Activated T-helper 1 cell treated with anti-CD3 and anti-CD28 coated beads, Interleukin-2, amount 50 U/mL, for 16 hours (primary cell): ENCODE measurements at places on chromosomes 3 and 15.

- no peak for DNase-seq
These were observed 101.6 kb downstream of the LRTM1 start for GRCh38 chr3:54826251-54826691.

GRCh38 chr15:69748576-69749185 is 296.1 kb downstream of the RPLP1 start:
- no peak for DNase-seq

DNA sequence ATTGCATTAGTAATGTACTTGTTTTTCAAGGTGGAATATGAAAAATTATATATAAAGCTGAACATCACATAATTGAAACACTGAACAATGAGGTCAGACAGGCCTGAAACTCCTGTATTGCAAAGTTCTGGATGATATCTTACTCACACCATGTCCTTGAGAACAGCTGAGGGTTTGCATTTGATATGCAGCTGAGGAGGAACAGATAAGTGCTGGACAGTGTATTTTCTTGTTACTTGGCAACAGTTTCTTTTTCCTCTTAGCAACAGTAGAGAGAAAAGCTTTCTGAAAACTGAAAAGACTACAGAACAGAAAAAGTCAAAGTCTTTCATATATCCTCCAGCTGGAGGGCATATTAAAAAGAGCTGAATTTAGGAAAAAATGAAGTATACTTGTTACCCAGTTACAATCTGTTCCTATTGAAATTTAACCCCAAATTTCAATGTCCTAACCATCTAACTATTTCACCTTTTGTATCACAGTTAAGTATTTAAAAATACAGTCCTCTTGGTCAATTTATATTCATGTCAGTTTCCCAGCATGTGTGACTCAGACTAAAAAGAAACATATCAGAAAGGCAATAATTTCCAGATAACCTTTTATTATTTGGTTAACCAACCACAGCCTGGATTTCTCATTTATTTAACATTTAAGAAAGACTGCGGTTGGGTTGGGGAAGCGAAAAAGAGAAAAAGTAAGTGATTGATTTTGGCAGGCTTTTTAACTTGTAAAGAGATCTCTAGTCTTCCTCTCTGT is 733.0 kb upstream of the DPPA4 start:
- no peak for DNase-seq

DNA sequence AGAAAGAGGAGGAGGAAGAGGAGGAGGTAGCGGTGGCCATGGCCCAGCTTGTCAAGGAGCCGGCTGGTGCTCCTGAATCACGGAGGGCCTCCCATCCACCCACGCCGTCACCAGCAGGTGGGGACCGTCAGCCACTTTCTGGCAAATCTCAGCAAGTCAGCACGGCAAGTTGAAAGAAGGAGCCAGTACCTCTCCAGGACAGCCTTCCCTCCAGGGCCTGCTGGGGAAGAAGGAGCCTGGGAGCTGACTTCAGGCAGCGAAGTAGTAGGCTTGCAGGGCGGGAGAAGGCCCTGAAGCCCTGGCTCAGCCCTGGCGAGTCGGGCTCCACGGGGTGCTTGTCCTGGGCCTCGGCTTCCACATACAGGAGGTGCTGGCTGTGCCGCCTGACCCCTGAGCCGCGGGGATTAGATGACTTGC is 99.2 kb upstream of the TRPM1 start:
- DNase-seq = peak; percentile 43

- no peak for DNase-seq
These were observed 4.7 kb downstream of the IP6K1 start for GRCh38 chr3:49781415-49782199.

- DNase-seq = no peak
These were observed 30.2 kb upstream of the CRBN start for GRCh38 chr3:3209714-3210113.

GRCh38 chr15:73959012-73959581 is 32.8 kb downstream of the LOXL1 start:
- DNase-seq = no peak

DNA sequence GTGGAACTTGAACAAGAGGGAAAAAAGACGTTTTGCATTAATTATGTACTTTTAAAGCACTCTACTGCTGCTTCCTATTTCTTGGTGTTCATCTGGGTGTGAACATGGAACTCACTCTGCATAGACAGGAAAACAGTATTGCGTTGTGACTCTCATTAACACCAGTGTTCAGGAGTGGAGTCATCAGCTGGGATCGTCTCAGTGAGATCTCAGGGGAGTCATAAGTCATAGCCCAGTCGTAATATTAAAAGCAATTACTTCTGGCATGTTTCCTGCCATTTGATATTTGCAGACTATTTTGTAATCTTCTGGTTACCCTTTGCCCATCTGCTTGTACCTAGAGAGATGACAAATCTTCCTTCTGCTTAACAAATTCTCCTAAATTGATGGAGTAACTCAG is 462.0 kb upstream of the ATP11B start:
- DNase-seq = no peak

- peak; percentile 14 for DNase-seq
These were observed 57.9 kb downstream of the RPL22L1 start for GRCh38 chr3:170811928-170812591.

DNA sequence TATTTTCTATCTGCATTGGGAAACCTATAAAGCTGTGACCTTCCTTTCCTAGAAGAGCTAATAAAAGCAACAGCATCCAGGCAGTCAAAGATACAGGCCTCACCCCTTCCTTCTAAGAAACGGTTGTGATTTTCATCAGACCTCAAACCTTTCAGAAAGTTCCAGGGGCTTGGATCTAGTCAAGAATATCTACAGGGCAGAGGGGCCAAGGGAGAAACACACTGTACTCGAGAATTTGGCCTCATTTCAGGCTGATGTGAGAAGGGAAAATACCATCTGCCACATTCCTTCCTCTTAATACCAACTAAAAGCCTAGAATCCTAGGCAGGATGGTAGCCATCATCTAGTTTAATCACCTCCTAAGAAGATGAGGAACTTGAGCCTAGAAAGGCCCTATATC is 24.5 kb upstream of the BCL6 start:
- no peak for DNase-seq

GRCh38 chr3:154085071-154085470 is 36.1 kb upstream of the ARHGEF26 start:
- no peak for DNase-seq

DNA sequence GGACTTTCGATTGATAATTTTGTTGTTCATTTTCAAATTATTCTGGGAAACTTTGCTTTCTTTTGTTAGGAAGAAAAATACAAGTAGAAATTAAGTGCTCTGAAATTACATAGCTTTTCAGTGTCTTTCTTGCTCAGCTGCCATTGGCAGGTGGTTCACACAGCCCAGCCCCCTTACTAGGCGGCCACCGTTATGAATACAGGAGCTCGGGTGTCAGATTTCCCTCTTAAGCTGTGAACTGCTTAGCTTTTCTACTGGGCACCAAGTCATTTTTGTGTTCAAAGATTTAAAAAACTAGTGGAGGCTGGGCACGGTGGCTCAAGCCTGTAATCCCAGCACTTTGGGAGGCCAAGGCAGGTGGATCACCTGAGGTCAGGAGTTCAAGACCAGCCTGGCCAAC is 55.2 kb downstream of the HMG20A start:
- no peak for DNase-seq

DNA sequence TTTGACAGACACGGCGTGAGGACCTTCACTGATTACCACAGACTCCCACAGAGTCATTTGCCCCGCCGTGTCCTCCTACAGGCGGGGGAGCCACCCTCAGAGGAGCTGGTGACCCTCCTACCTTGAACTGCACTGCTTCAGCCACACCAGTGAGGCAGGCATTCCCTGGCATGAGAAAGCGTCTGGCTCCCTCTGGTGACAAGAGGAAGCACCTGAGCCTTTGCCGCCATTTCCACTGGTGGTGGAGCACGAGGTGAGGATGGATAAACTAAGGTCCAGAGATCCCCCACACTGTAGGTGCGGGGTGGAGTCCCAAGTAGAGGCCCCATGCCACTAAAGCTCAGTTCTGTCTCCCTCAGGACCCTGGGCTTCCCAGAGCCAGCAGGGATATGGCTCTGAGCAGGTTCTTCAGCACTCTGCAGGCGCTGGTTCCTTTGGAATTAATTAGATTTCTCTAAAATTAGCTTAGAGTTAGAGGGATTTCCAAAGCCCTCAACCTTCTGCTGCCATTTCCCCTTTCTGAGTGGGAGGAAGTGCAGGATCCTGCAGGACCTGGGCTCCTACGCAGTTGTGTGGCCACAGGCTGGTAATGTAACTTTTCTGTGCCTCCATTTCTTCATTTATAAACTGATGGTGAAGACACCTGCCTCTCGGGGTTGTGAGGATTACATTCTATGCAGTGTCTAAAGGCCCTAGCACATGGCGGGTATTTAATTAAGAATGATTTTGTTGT is 224.0 kb downstream of the SLCO3A1 start:
- DNase-seq = peak; percentile 36

DNA sequence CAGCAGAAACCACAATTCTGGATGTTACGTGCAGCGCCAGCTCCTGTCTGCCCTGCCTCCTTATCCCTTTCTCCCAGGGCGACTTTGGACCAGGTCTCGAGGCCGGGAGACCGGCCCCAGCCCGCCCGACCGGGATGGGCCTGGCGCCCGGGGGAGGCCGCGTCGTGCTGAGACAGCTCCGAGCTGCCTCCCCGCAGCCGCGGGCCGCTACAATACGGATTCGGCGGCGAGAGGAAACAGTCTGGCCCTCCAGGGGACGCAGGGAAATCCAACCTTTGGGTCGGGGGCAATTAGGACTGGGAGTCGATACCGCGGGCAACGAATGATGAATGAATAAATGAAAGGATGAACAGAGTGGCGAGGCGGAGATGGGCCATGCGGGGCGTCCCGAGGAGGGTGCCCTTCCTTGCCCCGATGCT is 537 bp downstream of the GRAMD2A start:
- no peak for DNase-seq

GRCh38 chr3:159892171-159892795 is 96.4 kb upstream of the IL12A start:
- DNase-seq = no peak

- no peak for DNase-seq
These were observed 29.0 kb downstream of the CCDC12 start for GRCh38 chr3:46947546-46947901.

GRCh38 chr3:103025880-103026279 is 591.1 kb downstream of the ZPLD1 start:
- no peak for DNase-seq

DNA sequence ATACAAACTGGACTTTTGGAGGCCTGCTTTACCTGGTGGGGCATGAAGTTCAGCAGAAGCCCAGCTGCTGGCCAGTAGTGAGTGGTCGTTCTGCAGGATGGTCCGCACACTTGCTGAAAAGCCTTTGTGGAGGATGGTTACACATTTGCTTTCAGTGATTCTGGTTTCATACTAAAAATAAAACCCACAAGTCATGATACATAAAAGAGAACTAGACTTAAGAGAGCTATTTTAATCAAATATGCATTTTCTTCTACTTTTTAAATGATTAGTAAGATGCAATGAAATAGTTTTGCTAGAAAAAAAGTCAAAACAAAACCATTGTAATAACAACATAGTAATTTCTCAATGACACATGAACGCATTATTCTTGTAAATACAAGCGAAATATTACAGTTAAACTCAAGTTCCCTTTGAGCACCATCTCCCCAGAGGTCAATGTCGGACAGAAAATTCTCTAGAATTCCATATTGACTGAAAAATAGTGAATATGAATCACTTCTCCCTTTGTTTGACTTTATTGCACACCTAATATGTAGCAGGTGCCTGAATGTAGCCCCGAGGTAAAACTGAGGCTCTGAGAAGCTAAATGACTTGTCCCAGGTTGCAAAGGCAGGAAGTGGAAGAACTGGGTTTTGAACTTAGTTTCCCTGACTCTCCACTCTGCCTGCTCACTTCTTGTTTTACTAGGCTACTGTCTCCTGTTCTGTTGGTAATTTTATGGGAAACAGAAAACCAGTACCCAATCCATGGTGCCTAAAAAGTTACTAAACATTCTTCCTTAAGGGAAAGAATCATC is 8.3 kb downstream of the IL5RA start:
- DNase-seq = no peak

DNA sequence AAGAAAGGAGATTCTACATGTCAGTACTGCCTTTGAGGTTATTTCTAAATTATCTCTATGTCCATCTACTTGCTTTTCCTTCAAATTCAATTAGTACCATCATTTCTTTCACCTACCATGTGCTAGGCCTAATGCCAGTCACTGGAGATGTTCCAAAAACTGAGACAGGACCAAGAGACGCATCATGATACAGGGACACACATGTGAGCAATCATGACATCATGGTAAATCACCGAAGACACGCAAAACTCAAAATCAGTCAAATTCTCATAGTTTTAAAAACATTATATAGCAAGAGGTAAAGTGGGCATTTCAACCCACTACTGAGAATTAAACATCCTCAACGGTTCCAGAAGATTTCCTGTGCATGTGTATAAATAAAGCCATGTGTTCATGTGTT is 95.0 kb downstream of the CD47 start:
- DNase-seq = no peak

- no peak for DNase-seq
These were observed 45.7 kb downstream of the REC114 start for GRCh38 chr15:73488698-73489097.

DNA sequence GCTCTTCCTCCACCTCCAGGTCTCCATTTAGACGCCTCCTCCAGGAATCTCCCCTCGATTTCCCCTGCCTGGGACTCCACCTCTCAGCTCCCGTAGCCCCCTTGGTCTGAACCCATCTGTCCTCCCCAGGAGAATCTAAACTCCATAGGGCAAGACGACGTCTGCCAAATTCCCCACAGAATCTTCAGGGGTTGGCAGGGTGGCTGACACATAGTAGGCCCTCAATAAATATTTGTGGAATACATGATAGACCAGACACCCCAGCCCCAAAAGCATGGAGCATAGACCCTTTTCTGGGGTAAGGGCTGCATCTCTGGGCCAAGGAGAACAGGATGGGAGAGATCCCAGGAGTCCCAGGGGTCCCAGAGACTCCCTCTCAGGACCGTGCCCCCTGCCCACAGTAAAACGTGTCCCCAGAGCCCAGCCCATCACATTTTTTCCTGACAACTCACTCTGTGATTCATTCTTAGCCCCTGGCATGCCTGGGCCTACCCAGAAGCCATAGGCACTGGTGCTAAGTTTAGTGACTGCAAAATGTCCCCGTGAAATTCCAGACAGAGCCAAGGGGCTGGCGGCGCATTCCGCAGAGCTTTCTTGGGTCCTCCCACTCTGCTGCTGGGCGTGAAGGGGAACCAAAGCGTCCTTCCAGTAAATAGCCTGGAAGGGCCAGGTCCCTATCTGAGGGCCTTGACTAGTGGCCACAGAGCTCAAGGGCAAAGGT is 78.0 kb upstream of the SLC6A6 start:
- no peak for DNase-seq

- no peak for DNase-seq
These were observed 530.8 kb downstream of the NSUN3 start for GRCh38 chr3:94593526-94594150.

- no peak for DNase-seq
These were observed 91.9 kb downstream of the MB21D2 start for GRCh38 chr3:192825657-192826200.

- DNase-seq = no peak
These were observed 131.3 kb downstream of the PDE8A start for GRCh38 chr15:85112997-85113396.

- DNase-seq = no peak
These were observed 24.0 kb upstream of the C3orf70 start for GRCh38 chr3:185176750-185177359.
